ENCODE measurements at places on chromosomes 4 and X. TPM values are rescaled to one million over a fixed set of nuclear protein-coding genes. Genes with fewer than 3 reads are reported as not detected.
A peak's percentile ranks its signal among the peaks of the same experiment; 100 is the strongest.

SLC16A2 gene
- 0.29 TPM for total RNA-seq

RASSF6 gene
- 50.4 TPM for total RNA-seq

SCLT1 gene
- 21.7 TPM for total RNA-seq

TCEANC gene
- total RNA-seq, result 25.7 TPM

KIAA1210 gene
- not detected for total RNA-seq

MAOB gene
- total RNA-seq, result 1.2 TPM

WDR45 gene
- total RNA-seq, result 38.9 TPM

ANOS1 gene
- 1.8 TPM for total RNA-seq

GPC3 gene
- 69.4 TPM for total RNA-seq

UTP14A gene
- 14.0 TPM for total RNA-seq

- DNase-seq, result no peak
Observed at GRCh38 chrX:111035991-111036390, 60.0 kb upstream of the PAK3 start.

DNA sequence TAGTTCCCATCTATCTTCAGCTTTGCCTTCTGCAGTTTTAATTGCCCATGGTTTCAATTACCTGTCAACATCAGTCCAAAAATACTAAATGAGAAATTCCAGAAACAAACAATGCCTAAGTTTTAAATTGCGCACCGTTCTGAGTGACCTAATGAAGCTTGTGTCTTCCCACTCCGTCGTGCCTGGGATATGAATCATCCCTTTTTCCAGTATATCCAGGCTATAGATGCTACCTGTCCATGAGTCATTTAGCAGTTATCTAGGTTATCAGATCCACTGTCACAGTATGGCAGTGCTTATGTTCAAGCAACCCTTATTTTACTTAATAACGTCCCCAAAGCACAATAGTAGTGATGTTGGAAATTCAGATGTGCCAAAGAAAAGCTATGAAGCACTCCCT lies 363.6 kb upstream of the FAM241A start:
- DNase-seq, result no peak

DNA sequence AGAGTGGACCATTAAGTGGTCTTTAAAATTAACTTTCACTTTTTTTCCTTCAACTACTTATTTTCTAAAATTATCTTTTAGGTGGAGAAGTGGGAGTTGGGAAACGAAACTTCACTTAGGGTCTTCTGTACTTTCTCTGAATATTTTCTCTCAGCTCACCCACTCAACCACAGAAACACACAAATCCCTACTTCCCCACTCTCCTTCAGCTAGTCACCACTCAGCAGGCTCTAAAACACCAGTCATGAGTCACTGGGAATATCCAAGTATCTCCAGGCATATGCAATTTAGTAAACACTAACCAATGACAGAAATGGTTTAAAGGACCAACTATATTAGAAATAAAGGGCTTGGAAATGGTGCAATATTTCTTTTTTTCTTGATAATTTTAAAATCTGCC lies 153.0 kb upstream of the RPS6KA6 start:
- DNase-seq, result no peak

- DNase-seq, result no peak
Observed at GRCh38 chr4:90078440-90078839, 48.8 kb upstream of the CCSER1 start.

- peak; percentile 17 for DNase-seq
Observed at GRCh38 chrX:151384807-151385206, 12.2 kb upstream of the VMA21 start.

DNA sequence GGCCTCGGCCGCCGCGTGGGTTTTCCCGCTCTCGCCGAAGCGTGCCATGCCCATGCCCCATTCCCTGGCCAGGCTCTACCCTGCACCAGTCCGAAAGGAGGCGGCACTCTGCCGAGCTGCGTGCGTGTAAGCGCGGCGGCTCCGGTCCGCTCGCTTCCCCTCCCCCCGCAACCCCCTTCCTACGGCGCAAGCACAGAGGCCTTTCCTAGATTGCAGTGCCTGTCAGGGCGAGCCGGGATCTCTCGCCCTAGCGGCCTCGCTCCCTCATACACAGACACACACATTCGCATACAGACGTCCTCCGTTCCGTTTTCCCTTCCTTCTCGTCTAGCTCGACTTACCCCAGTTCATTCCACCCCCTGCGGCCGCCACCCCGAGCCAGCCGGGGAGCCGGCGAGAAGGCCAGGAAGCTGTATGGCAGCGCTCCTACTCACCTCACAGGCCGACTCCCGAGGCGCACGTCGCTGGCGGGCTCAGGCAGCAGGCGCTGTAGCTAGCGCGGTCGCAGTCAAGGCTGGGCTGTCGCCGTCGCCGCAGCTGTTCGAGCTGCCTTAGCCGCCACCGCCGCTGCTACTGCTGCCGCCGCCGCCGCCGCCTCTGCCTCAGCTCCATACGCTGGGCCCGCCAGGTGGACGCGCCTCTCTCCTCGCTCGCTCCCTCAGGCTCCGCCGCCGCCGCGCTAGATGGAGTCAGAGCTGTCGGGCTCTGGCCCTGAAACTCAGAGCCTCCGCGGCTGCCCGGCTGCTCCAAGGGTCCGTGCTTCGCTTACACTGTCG lies 615 bp downstream of the NEXMIF start:
- DNase-seq, result peak; percentile 77

DNA sequence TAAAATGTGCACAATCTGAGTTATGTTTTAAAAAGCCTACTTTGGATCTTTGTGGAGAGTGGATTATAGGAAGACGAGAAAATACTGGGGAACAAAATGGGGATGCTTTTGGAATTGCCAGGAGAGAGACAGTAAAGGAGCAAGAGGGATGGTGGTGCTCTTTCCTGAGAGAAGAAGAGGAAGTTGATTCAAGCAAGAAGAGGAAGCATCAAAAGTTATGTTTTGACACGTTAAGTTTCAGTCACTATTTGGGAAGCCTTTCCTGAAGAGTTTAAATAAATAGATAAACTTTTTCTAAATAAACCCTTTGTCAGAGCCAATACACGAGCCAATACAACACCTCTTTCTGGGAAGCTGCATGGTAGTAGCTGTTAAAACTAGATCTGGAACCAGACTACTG lies 394.1 kb downstream of the GALNTL6 start:
- DNase-seq, result no peak

DNA sequence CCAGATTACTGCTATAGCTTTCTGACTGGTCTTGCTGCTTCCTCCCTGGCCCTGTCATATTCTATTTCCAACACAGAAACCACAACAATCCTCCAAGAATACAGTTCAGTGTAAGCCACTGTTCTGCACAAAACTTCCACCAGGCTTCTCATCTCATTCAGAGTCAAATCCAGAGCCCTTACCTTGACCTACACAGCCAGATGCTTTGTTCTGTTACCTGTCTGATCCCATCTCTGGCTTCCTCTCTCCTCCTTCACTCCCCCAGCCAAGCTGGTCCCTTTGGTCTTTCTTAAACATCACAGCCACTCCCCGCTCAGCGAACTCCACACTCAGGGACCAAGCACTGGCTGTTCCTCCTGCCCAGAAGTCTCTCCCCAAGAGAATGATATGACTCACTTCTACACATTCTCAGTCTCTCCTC lies 84.8 kb upstream of the BMP2K start:
- no peak for DNase-seq
